ENCODE measurements at places on chromosomes 2 and 18.

GRCh38 chr2:109689182-109689930 lies 75.2 kb downstream of the SOWAHC start:
- no peak for DNase-seq

GRCh38 chr2:241020629-241021190 lies 22.3 kb downstream of the SNED1 start:
- no peak for DNase-seq

DNA sequence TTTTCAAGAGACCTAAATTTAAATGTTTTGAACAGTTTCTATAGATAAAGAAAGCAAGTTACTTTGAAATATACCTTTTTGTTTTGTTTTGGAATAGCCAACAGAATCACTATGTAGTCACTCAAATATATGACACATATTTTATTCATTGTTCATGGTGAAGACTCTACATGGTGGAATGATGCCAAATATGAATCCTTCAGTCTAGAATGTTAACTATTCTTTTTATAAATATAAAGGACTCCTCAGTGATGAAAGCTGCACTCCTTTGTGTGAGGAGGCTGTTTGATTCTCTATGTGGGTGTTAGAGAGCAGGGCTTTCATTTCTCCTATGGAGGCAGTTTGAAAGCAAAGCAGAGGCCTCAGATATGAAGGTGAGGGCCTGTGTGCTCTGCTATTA lies 396.4 kb upstream of the LRRTM1 start:
- DNase-seq = no peak

GRCh38 chr2:168500516-168500915 lies 44.4 kb downstream of the CERS6 start:
- no peak for DNase-seq

GRCh38 chr18:36676629-36677028 lies 152.2 kb downstream of the TPGS2 start:
- DNase-seq = no peak

- DNase-seq = no peak
These were observed 33.6 kb downstream of the HJURP start for GRCh38 chr2:233820774-233821105.

DNA sequence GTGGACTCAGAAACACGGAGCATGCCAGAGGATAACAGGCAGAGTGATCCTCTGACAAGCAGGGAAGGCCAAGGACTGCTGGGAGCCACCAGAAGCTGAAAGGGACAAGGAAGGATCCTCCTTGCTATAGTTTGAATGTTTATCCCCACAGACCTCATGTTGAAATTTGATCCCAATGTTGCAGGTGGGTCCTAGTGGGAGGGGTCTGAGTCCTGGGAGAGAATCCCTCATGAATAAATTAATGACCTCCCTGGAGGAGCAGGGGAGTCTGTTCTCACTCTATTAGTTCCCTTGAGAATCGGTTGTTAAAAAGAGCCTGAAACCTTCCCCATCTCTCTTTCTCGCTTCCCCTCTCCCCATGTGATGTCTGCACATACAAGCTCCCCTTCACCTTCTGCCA lies 124.4 kb downstream of the FBXO15 start:
- no peak for DNase-seq

DNA sequence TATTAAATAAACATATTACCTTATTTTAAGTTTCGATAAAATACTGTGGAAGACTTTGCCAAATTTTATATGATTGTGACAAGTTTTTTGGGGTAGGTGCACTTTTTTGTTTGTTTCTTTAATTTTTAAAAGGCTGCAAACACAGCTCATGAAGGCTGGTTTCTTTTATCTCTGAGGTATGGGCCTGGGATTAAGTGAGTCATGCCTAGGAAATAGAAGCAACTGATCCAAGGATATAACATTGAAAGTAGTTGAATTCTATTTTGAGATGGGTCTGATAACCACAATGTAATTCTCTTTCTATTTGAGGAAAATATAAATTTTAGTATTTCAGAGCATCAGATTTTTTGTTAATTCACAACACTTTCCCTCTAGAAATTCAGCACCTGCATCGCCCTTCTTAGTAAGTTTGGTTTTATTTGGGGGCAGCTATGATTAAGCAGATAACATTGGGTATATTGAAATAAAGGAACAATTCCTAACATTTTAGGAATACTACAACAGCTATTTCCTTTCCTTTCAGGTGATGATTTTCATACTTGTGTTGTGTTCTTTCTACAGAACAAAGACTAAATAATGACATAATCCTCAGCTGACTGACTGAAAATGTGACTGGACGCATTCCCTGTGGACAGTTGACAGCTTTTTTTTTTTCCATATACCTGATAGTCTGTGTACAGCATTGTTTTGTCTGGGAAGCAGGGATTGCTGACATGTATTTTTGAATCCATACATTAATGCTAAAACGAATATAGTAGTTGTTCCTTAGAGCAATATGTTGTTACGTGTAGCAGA lies 16.8 kb downstream of the RBM45 start:
- DNase-seq = no peak

- DNase-seq = no peak
These were observed 9.3 kb upstream of the LRRC30 start for GRCh38 chr18:7221424-7222155.

DNA sequence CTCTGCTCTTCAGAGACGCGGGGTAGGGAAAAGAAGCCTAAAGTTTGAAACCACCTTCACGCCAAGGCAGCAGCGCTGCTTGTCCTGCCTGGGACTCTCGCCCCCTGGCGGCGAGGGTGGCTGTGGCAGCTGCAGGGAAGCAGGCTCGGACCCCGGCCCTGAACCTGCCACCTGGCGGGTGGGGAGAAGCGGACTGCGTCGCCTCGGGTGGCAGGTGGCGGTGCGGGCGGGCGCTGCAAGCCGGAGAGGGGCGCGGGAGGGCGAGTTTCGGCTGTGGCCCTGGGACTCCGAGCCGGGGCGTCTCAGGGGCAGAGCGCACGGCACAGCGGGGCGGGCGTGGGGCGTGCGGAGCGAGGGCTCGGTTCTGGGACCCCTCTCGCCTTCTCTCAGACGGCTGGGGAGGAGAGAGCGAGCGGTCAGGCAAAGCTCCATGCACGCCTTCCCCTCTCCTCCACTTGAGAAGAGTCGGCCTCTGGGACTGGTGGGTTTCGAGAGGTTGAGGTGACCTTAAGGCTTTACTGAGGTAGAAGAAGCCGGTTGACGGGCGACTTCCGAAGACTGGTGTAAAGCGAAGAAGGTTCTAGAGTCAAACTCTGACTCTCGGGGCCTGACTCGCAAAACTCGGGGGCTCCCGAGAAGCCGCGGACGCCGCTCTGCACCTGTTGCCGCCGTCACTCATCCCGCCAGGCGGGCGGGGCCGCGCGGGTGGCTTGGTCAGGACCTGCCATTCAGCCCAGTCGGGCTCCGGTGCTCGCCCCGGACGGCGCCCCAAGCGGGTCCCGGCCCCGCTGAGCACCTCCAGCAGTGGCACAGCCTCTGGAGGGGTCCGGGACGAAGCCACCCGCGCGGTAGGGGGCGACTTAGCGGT lies 1.1 kb upstream of the BOLL start:
- DNase-seq = peak; percentile 77

- DNase-seq = no peak
These were observed 27.9 kb downstream of the RRM2 start for GRCh38 chr2:10150436-10150835.

DNA sequence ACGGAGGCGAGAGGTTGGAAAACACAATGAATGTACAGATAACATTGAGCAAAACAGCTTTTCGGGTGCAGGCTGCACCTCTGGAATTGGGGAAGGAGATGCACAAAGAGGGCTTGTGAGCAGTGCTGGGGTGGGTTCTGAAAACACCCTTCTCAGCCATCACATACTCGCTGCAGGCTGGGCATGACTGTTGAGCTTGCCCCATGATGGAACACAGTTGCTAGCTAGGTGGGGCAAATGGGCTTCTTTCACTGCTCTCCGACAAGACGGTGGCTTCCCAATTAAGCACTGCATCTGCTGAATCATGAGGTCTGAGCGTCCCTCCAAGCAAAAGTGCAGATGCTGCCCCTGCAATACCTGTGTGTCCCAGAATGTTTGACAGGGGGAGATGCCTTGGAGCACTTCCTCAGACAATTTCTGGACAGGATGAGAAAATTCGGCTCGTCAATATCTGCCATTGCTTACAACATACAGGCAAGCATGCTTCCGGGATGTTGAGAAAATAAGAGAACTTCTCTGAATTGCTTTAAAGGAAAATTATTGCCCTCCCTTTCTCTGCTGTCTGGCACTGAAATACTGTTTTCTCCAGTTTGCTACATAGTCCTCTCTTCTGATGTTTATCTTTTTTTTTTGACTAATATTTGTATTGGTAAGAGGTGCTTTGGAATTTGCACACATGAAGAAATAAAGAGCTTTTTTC lies 77.3 kb upstream of the SH3BP4 start:
- no peak for DNase-seq

DNA sequence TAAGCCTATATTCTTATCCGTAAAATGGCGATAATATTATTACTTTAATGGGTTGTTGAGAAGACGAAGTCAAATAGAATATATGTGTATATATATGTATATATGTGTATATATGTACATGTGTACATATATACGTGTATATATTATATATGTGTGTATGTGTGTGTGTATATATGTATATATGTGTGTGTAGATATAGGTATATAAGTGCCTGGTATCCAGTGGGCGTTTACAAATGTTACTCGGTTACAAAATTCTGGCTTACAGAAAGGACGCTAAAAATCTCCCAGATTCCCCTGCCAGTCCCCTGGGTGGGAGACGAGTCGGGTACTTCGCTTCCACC lies 295 bp upstream of the MTX2 start:
- DNase-seq = no peak

DNA sequence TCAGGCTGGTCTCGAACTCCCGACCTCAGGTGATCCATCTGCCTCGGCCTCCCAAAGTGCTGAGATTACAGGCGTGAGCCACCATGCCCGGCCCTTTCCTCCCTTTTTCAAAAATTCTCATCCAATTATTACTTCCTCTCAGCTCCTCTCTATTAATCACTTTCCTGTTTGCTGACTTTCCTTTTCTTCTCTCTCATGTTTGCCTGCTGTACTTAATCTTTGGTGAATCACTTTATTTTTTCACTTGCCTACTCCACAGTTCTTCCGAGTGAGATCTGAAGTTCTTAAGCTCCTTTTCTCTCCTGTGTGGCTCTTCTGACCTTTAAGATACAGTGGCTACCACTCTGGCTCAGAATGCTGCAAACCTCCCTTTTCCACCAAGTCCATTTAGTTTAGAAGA lies 126.3 kb upstream of the SERTAD2 start:
- DNase-seq = no peak

GRCh38 chr2:175156534-175156933 lies 11.5 kb downstream of the ATF2 start:
- no peak for DNase-seq

DNA sequence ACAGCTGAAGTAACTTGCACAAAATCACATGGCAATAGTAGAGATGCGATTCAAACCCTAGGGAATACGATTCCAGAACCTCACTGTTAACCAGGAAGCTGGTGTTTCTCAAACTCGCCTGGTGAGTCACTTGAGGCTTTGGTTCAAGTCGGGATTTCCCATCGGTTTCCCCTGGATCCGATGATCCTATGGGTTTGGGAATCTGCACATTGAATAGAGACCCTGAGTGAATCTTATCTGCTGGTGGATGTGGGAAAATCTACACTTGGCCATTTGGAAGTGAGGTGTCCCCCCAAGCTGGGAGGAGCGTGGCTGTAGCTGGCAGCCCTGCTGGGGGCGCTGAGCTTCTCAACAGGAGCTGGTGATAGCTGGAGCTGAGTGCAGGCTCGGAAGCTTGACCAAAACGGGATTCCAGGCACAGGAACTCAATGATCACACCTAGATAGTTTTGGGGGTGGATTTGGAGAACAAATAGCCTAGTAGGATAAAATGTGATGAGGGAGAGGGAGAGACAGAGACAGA lies 135.4 kb downstream of the PRKCE start:
- no peak for DNase-seq

GRCh38 chr2:58054264-58054663 lies 7.7 kb downstream of the VRK2 start:
- DNase-seq = no peak

GRCh38 chr2:145741181-145741580 lies 1221.3 kb upstream of the ZEB2 start:
- DNase-seq = no peak
